ENCODE measurements at places on chromosomes 12 and 14.

DNA sequence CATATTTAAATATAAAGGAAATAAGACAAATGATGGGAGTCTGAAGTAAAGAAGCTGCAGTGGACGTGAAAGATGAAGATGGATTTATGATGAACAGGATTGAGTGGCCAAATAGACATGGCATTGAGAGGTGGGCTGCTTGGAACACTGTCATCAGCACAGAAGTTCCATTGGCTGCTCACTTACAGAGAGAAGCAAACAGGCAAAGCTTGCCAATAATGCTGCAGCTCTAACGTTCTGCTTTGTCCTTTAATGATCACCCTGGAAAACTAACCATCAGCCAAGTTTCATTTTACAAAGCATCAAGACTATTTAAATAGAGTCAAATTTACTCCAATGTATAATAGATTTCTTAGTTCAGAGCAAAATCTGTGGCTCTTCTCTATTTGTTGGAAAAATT lies 721.4 kb downstream of the TMTC2 start:
- DNase-seq: no peak

DNA sequence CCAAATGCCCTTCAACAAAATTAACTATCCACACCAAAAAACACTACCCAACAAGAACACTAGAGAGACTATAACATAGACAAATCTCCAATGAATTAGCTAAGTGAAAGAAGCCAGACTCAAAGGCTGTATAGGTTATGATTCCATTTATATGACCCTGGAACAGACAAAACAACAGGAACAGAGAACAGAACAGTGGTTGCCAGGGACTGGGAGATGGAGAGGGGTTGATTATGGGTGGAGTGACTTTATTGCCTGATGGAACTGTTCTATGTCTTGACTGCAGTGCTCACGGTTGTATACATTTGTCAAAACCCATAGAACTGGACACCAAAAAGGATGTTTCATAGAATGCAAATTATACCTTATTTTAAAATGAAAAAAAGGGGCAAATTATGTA lies 14.9 kb downstream of the CATSPERB start:
- DNase-seq: no peak

DNA sequence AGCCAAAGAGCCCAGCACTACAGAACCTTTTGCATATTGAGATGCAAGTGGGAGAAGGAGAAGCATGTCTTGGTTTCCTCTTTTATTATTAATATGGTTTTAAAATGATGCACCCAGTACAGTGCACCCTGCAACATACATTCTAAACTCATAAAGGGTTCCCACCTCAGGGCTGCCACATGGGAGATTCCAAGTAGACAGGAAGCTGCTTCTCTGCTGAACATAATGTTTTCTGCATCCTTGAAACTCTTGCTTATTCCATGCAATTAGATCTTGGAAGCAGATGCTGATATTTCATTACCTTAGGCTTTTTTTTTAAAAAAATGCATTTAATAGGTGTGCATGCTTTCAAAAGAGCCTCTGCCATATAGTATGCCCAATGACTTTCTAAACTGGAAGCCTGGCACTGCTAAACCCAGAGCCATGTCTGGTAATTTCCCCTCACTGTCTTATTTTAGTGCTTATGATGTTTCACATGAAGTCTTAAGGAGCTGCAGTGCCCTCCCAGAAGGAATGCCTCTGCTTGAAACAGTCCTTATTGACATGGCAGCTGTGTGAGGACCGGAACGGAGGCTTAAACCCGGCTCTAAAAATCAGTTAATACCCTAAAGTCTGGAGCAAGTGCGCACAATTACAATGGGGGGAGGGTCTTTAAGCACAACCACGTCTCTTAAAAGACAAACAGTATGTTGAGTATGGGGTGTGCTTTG lies 2.0 kb upstream of the SIX1 start:
- no peak for DNase-seq

DNA sequence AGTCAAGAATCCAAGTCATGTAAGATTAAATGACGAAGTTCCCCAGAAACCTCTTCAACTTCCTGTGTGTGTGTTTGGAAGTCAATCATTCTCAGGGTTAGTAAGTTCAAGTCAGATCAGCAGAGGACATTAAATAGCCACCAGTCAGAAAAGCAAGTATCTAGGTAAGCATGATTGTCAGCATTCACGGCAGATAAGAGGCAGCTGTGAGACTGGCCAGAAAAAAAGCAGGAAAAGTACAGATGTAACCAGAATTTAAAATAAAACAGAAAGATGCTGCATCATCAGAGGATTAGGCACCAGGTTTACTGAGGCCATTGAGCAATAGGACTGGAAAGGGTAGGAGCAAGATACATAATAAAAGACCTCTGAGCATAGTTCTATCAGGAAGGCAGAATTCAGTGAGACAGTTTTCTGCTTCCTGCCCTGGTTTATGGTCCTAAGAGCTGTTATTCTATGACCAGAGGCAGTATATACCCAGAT lies 606.9 kb downstream of the FSCB start:
- DNase-seq: no peak

- no peak for DNase-seq
Measured at GRCh38 chr12:115500872-115501271, 776.6 kb downstream of the MED13L start.

- no peak for DNase-seq
Measured at GRCh38 chr12:12902036-12902435, 10.7 kb downstream of the GPRC5A start.
